Renal pelvis (tissue), 12 donors: ENCODE measurements at places on chromosomes 13 and 19.

GRCh38 chr19:43420954-43421353 lies 6.3 kb downstream of the TEX101 start:
- DNase-seq: no peak

- DNase-seq: no peak
These were observed 635.4 kb upstream of the ARGLU1 start for GRCh38 chr13:107203146-107203847.

DNA sequence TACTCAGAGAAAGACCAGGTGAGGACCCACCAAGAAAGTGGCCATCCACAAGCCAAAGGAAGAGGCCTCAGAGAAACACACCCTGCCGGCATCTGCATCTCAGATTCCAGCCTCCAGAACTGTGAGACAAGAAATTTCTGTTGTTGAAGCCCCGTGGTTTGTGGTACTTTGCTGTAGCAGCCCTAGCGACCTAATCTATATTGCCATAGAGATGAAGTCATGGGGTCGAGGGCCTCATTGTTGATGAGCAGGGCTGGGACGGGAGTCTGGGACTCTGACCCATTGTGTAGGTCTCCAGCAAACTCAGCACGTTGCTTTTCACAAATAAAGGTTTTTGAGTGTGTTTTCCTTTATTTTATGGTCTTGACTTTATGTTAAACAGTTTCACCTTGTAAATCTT lies 174.9 kb downstream of the TNFSF13B start:
- no peak for DNase-seq

- no peak for DNase-seq
These were observed 45.2 kb upstream of the GPI start for GRCh38 chr19:34319785-34320184.

GRCh38 chr19:28586474-28586873 lies 626.5 kb downstream of the UQCRFS1 start:
- no peak for DNase-seq

- peak; percentile 47 for DNase-seq
These were observed 62.3 kb downstream of the ITGBL1 start for GRCh38 chr13:101514695-101515275.

GRCh38 chr13:50322006-50322405 lies 306.8 kb downstream of the KCNRG start:
- DNase-seq: no peak

GRCh38 chr19:28026636-28027035 lies 1186.3 kb downstream of the UQCRFS1 start:
- peak; percentile 21 for DNase-seq

DNA sequence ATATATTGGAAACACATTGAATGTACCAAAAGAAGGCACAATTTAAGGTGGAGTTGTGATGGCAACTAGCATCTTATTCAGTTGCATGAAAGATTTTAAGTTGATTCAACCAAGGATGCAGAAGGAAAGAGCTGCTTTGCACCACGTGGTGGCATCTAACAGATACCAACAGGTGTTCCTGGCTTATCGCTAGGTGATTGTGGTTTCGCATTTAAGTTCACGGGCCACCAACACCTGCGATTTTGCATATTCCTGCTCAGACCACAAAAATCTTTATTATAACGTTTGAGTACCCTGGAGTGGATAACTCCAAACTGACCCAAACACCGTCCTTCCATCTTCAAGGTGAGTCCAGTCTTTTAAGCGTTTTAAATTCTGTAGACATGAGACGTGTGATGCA lies 45.3 kb downstream of the RGCC start:
- DNase-seq: no peak

DNA sequence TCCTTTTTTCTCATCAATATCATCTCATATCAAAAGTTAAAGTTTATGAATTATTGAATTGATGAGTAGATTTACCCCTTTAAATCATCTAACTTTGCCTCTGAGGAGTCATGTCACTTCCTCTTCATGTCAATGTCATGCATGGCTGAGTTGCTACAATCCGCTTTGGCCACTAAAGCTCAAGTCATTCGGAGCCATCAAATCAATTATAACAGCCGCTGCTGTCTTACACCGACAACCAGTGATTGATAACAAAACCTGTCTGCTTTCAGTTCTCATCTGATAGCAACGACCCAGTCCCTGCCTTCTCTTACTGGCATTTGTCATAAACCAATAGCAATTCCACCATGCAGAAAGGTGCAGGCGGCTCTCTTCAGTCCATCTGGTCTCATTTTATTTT lies 429.3 kb downstream of the DIAPH3 start:
- no peak for DNase-seq

GRCh38 chr19:42831221-42832019 lies 48.1 kb downstream of the PSG1 start:
- no peak for DNase-seq

DNA sequence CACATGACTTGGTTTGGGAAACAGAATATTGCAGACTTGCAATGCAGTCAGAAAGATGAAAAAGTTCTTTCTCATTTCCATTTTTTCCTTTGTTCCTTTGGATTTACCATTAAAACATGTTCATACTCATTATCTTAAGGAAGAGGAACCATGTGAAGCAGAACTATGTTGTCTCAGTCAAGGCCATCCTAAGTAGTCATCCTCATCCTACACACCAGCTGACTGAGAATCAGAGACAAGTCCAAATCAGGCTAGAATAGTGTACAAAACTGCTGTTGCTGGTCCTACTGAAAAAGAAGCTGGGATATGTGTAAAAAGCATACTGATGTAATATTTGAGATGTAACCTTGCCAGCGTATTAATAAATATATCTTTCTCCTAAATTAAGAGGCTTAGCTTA lies 433.4 kb downstream of the SLITRK5 start:
- no peak for DNase-seq

GRCh38 chr13:79466872-79467271 lies 14.1 kb upstream of the NDFIP2 start:
- no peak for DNase-seq

- DNase-seq: no peak
These were observed 7.7 kb downstream of the FBXL12 start for GRCh38 chr19:9811139-9811538.

- DNase-seq: peak; percentile 53
These were observed 637.6 kb upstream of the ARGLU1 start for GRCh38 chr13:107205318-107206104.

- DNase-seq: no peak
These were observed 19.8 kb downstream of the PEPD start for GRCh38 chr19:33501693-33502356.

DNA sequence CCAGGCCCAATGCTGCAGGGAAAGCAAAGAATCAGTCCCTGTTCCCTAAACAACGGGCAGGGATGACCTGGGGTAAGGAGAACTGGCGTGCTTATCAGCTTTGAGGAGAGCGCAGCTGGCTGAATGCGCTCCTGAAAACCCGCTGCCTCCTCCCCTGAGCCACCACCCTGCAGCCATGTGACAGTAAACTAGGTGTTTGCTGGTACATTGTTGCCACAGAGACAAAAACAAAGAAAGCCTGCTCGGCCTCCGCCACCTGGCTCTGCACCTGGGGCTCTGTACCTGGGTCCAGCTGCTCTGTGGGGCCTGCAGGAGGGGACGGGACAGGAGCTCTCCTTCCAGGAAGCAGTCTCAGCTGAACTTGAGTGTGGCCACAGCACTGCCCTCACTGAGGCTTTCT lies 21.8 kb downstream of the MCF2L start:
- DNase-seq: no peak

DNA sequence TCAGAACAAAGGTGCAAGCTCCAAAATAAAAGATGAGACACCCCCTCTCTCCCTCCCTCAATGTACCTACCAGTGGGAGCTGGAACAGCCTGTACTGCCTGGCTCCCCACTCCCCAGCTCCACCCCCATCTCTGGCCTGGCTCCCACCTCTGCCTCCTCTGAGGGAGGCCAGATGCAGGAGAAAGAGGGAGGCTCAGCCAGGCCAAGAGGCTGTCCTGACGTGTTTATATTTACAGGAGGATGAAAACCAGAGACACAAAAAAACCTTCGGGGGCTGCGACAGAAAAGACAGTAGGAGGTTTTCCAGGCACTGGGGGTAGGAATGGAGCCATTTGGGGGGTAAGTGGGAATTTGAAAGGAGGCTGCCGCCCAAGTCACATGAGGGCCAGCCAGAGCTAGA lies 19.7 kb downstream of the ARHGEF18 start:
- DNase-seq: no peak
